Activated CD4-positive, alpha-beta T cell treated with anti-CD3 and anti-CD28 coated beads, Interleukin-2, amount 50 U/mL, for 16 hours (primary cell): ENCODE measurements at places on chromosomes 3 and 15.
A peak's percentile ranks its signal among the peaks of the same experiment; 100 is the strongest.

DNA sequence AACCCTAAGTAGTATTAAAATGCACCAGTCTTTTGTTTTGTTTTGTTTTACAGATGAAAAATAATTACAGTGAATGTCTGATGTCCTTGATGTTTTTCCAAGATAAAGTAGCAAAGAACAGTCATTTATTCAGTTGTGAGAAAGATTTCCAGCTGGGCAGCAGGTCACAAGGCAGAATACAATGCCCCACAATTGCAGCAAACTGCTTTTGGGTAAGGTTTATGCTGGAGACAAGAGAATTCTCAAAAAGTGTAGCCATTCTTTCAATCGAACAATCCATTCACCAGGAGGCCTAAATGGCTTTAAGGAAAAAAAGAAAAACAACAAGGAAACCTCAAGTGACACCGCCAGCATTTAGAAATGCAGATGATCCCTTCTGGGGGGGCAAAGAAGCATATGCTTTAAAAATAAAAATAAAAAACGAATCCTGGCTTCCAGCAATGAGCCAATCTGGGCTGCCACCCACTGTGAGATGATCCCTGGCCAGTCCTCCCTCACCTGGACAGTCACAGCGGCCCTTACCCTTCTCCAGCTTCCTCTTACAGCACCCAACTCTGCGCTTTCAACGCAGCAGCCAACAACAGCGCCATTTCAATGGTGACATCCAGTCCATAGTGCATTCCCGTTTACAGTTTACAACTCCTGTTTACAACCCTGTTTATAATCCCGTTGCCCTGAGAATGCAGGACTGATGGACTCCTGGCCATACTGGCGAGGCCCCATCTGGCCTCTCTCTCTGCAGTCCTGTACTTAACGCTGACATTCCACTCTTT, 25.7 kb upstream of the WNT5A start:
- no peak for DNase-seq

- DNase-seq = no peak
Measured at GRCh38 chr3:36663666-36664291, 100.6 kb downstream of the DCLK3 start.

DNA sequence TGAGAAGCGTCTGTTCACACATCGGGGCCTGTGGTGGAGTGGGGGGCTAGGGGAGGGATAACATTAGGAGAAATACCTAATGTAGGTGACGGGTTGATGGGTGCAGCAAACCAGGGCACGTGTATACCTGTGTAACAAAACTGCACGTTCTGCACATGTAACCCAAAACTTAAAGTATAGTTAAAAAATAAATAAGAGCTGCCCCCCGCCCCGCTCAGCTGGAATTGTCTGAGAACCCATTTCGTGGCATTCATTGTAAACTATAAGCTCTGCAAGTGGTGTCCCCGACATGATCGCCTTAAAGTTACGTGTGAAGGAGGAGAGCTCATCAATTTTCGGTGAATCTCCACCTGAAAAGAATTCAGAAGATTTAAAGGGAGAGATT, 7.3 kb upstream of the LIPH start:
- no peak for DNase-seq

DNA sequence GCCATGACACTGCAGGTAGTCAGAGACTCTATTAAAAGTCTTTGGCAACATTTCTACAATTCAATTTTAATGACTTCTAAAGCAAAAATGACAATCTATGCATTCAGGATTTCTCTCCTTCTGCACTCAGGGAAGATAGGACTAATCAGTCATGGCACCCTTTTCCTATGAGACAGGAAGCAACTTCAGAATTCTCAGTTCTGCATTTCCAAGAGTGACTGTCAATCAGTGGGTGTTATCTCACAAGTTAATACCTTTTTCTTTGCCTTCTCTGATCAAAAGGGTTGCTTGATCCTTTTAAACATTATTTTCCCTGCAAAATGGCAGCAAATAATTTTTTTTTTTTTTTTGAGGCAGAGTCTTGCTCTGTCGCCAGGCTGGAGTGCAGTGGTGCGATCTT, 7.8 kb upstream of the ICE2 start:
- no peak for DNase-seq

GRCh38 chr15:64013179-64014062, 32.9 kb downstream of the DAPK2 start:
- DNase-seq = peak; percentile 39

- DNase-seq = no peak
Measured at GRCh38 chr3:197508461-197508860, 47.3 kb downstream of the BDH1 start.

DNA sequence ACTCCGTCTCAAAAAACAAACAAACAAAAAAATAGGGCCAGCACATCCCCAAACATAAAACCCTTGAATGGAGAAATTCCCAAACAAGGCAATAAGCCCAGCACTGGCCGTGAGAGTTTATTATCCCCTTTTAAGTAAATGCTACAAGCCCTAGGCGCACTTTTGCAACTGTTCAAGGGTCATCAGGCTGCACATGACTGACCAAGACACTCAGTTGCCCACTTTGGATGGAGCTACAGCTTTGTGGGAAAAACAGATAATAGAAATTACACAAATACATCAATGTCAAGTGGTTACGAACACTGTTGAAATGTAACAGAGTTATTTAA, 33.7 kb upstream of the ZNF445 start:
- no peak for DNase-seq

- no peak for DNase-seq
Measured at GRCh38 chr15:73009066-73010056, 42.9 kb upstream of the NEO1 start.

GRCh38 chr3:65851827-65852226, 186.9 kb downstream of the MAGI1 start:
- DNase-seq = no peak

GRCh38 chr3:106707347-106707746, 669.9 kb upstream of the CCDC54 start:
- DNase-seq = no peak

GRCh38 chr3:97793420-97794019, 28.3 kb upstream of the CRYBG3 start:
- DNase-seq = peak; percentile 62

- no peak for DNase-seq
Measured at GRCh38 chr15:69117431-69117871, 43.0 kb upstream of the GLCE start.

DNA sequence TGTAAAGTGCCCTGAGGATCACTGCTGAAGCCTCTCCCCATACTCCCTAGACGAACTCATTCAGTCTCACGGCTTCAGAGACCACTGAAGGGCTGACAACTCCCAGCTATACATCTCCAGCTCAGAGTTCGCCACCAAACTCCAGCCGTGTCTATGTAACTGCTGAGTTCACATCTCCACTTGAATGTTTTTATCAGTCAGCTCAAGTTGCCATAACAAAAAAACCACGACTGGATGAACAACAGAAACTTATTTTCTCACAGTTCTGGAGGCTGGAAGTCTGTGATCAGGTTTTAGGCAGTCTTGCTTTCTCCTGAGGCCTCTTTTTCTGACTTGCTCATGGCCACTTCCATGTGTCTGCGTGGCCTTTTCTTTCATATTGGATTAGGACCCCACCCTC, 223.0 kb upstream of the LRRFIP2 start:
- no peak for DNase-seq

DNA sequence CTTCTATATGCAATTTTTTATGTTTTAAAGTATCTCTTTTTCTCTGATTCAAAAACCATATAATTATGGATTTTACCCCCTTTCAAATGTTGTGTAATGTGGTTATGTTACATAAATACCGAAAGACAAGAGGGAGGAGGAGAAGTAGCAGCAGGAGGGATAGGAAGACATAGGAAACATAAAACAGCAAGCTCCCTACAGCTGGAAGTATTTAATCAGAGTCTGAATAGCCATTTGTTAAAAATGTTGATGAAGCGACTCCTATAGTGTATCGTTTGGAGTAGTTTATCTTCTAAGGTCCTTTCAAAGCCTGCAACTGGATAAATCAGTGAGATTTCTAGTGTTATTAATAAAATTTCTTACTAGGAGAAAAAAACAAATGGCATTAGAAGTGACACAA, 598.1 kb upstream of the GOLIM4 start:
- no peak for DNase-seq

DNA sequence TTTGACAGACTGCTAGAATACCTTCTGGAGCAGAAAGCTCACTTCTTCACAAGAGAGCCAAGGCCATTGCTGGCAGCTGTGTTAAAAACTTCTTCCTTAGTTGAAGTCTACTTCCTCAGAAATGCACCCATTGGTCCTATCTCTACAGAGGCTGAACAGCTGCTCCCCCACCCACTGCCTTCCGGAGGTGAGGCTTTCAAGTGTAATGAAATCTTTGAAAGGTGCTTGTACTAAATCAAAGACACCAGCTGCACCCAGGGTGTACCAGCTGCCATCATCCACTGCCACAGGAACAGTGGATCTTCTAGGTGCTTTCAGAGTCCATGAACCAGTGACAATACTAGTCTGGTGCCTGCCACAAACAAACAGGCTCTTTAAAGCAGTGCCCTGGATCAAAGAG, 26.4 kb upstream of the HERC1 start:
- DNase-seq = peak; percentile 9

- DNase-seq = no peak
Measured at GRCh38 chr3:117735481-117736101, 1026.0 kb downstream of the TUSC7 start.

DNA sequence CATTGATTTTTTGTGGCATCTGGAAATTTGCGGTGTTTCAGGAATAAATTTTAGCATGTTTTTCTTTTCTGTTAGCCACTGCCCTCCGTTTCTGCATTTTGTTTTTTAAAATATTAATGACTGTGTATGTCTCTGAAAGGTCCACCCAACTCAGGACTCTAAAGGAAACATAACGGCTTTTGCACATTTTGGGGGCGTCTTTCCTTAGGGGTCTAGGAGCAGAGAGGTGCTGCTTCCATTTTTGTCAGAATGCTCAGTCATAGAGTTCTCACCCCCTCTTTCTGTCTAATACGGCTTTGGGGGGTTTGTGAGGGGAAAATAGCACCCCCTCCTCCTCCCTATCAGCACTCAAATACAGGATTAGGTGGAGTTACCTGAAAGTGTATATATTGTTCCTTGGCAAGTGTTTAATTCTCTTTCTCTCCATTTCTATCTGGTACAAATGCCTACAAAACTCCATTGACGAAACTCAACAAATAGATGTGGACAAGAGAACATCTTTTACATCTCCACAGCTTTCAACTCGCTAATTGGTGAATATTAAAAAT, 219.4 kb downstream of the MEIS2 start:
- no peak for DNase-seq

DNA sequence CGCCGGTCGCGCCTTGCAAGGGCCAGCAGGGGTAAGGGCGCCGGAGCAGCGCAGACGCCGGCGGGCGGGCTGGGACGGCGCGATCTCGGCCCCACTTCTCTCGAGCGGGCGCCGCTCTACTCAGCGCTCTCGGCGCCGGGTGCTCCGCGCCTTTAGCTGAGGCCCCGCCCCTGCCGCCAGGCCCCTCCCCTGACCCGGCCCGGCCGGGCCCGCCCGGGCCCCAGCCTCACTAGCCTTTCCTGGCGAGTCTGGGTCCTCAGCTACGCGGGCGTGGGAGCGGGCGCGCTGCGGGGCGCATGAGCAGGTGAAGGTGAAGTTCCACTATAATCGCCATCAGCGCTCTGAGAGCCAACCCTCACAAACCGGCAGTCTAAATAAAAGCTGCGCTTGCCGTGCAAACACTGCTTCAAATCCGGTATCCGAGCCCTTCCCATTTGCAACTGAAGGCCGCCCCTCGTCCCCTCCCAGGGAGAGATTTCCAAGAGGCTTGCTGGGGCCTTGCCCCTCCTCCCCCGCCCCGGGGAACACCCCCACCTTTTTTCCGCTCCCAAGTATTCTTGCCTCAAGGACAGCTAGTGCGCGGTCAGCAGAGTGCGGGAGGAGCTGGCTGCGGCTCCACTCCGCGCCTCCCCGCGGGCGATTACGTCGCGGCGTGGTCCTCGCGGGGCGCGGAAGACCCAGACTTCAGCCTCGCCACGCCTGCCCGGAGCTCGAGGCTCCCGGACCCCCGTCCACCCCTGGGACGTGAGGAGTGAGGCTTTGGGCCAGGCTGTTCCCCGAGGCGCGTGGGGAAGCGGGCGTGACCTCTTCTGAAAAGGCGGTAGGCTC, at the start of gene RPP25:
Gene RPP25 (minus strand): TSS at position 125 of the 828 bp plus-strand sequence. CDS start 189 bp downstream, outside the sequence.
- peak; percentile 79 for DNase-seq

DNA sequence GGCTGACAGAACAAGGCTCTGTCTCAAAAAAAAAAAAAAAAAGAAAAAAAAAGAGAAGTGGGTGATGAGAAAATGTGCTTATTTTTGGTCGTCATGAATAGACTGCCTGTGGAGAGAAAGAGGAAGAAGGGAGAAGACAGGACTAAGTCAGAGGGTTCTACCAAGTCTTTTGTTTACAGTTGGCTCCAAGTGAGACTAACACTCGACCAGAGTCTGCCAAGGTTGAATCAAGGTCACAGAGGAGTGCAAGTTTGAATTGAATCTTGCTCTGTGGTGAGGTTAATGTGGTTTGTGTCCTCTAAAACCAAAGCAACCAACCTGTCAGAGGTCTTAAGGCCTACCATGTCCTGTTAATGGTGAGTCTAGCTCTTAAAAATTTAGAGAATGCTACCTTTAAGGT, 334.1 kb upstream of the GRM7 start:
- DNase-seq = no peak

GRCh38 chr15:50128266-50128665, 9.2 kb upstream of the ATP8B4 start:
- no peak for DNase-seq

- no peak for DNase-seq
Measured at GRCh38 chr3:123372686-123373473, 76.0 kb downstream of the ADCY5 start.

DNA sequence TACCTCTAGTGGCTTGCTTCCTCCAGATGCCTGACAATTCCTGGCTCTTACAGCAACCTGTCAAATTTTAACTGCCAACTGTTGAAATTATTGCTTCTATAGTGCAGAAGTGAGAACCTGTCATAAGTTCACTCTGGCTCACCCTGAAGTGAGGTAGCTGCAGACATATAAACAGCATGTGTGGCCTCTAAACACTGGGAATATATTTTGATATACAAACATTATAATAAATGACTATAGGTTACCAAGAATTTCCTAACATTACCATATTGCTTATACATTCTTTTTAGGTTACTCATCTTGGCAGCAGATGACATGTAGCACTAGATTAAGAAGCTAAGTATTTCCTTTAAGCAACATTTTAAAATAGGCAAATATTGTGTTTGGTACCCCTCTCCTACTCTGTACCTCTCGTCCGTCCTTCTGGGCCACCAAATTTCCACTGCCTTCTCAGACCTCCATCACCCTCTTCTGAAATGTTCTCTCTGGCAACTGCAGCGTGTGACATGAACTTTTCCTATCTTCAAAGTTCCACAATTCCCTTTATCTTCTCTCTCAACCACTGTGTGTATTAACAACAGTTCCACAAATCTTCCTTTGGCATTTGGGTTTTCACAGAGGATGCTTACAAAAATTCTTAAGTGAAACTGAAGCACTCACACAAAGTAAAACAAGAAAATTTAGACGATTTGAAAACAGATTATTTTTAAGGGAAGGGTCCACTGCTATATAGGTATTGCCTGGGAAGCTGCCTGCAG, 15.3 kb upstream of the XXYLT1 start:
- DNase-seq = no peak

GRCh38 chr15:32641517-32642059, at the start of gene SCG5:
Gene SCG5 (plus strand): TSS chr15:32641710. CDS start chr15:32643593, 1,883 bp downstream.
- DNase-seq = no peak

- DNase-seq = no peak
Measured at GRCh38 chr3:116601206-116601605, 108.4 kb upstream of the TUSC7 start.
